ENCODE measurements at places on chromosomes 5 and 9.

DNA sequence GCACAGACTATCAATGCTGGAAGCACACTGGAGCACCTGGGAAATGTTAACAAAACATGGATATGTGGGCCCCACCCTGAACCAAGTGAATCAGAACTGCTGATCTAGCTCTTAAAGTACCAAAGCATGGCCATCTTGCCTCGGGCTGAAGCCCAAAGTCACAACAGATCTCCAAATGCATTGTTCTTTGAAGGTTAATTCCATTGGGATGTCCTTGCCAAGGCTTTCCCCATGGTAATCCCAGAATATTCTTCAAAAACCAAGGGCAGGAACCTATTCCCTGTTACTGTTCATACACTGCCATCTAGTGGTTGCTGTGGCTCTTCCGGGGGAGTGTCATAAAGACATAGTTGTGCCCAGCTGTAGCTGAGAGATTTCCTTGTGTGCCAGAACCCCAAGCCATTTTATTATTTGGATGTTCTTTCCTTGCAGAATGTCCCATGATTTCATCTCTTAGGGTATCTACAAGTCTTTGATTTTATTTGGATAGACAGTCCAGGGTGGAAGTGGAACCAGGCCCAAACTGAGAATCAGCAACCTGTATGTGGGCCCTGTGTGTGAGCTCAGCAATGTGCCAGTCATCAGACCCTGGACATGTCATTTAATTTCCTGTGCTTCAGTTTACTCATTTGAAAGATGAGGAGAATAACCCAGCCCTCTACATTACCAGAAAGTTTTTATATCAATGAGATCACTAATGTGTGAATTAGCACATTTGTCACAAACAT, 290.0 kb downstream of the ACTL7B start:
- peak; percentile 78 for DNase-seq

GRCh38 chr9:134908524-134909309, 9.0 kb downstream of the FCN1 start:
- DNase-seq = no peak

DNA sequence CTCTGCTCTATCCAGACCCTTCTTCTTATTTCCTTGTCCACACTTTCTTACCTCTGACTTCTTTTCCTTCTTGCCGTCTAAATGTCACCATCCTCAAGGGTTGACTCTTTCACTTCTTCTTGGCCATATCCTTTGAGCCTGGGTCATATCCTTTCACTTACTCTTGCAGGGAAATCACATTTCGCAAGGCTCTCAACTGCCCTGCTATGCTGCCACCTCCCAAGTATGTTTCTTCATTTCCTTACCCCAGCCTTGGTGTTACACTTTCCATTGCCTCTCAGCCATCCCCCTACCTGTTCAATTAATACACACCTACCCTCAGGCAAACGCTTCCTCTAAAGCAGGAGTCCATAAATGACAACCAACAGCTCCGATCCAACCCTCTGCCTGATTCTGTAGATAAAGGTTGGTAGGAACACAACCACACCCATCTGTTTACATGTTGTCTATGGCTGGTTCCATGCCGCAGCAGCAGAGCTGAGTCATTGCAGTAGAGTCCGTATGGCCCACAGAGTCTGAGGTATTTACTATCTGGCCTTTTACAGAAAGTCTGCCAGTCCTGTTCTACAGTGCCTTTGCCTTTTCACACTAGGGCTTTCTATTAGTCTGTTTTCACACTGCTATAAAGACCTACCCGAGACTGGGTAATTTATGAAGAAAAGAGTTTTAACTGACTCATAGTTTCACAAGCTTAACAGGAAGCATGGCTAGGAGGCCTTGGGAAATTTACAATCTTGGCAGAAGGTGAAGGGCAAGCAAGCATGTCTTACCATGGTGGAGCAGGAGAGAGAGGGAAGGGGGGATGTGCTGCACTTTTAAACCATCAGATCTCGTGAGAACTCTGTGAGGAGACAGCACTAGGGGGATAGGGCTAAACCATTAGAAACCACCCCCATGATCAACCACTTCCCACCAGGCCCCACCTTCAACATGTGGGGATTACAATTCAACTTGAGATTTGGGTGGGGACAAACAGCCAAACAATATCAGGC, 97.9 kb downstream of the SV2C start:
- DNase-seq = no peak

- peak; percentile 35 for DNase-seq
Measured at GRCh38 chr9:91894536-91894935, 55.5 kb downstream of the ROR2 start.

- DNase-seq = no peak
Measured at GRCh38 chr9:107674721-107675277, 185.2 kb upstream of the KLF4 start.

DNA sequence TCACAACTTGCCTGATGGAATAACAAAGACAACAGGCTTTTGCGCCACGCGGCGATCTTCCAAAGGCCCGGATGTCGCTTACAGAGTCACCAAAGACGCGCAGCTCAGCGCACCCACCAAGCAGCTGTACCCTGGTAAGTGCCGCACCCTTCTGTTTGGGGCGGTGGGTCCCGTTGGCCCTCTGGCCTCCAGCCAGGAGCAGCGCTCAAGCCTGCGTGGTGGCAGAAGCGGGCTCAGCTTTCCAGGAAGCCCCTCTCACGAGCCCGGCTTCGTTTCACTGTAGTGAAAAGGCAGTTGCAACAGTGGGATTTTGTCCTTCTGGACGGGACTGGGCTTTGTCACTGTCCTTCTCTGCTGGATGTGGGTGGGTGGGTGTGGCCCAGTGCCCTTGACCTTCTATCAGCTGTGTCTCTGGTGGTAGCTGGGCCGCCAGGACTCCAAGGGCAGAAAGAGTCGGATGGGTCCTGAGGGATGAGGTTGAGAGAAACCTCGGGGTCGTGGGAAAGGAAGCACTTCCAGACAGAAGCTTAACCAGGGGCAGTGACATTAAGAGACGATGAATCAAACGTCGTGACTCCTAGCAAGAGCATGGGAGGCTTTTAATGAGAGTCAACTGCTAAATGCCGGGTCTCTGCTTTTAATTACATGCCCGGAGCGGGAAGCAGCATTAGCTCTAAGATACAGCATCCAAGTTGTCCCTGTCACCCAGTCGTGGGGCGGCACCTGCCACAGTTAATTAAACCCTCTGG, 49.5 kb downstream of the COL5A1 start:
- no peak for DNase-seq

DNA sequence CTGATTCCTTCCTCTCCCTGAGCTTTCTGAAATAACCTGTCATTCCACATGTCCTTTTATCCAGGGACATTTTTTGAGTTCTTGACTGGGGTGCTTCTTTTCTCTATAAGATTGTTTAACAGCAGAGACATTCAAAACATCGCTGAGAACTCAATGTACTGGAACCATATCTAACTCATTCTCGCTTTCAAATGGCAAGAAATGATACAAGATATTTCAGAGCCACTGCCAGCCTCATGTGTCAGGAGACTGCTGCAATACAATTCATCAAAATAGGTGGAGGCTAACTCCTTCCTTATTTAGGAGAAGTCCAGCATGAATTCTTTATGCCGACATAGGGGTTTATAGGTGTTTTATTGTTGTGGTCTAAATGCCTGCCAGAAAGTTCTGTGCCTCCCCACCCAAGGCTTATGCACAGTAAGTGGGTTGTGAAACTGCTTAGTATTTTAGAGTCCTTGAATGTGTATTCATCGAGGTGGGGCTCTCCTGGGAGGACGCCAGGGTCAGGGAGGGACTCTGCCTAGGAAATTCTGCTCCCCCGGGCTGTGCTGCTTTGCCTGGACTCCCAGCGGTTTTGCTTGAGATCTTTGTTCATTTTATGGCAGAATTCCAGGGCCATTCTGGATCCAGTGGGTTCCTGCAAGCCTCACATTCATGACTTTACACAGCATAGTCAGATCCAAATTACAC, 53.9 kb downstream of the ZNF474 start:
- no peak for DNase-seq

GRCh38 chr9:122642226-122642625, 15.2 kb downstream of the OR1B1 start:
- DNase-seq = peak; percentile 5

DNA sequence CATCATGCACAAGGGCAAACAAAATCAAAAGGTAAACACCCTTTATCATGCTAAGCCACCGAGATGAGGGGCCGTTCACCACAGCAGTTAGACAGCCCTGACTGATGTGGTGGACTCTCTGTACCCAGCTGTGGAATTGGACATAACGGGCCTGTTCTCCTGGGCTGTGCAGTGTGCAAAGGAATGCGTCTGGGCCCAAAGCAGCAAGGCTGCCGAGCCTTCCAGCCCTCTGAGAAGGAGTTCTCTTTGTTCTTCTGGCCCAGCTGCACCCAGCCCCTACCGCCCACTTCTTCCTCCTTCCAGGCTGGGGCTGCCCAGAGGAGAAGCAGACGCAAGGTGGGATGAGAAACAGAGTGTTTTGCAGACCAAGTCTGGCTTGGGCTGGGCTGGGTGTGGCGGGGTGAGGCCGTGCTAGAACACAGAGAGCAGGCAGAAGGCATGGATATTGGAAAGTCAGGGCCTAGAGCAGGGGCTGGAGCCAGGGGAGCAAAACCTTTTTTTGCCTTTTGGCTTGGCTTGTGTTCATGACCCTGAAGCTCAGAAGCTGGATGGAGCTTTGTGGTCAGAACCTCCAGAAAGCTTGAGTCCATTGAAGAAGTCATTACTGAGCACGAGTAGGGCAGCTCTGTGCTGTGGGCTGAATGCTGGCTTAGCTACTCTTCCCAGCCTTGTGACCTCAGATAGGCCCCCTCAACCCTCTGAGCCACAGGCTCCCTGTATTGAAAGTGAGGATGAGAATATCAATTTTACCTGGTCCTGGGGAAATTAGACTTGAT, 49.8 kb upstream of the SH3PXD2B start:
- DNase-seq = no peak

DNA sequence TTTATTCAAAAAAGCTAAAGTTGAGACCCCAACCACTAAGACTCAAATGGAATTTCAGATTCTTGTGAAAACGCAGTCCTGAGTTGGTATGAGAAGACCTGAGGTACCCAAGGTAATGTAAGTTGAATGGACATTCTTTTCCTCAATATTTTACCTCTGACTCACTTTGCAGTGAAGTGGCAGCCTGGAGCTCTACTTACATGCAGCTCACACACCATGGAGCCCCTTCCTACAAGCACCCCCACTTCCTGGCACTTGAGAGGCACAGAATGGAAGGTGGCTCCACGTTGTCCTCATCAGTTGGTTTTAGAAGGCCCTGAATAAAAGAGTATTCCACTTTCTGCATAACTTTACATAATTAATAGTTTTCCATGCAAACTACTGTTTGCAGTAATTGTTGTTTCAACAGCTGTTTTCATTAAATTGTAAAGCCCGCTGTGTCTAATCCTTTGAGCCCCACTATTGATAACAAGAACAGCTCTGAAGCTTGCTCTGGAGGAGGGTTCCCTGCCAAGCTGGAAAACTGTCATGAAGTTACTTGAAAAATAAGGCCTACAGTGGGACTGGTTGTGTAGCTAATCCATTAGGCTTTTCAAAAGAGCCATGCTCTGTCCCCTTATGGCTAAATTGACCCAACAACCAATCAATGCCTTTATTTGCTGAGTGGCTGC, 102.2 kb upstream of the SPATA31D4 start:
- DNase-seq = no peak

- no peak for DNase-seq
Measured at GRCh38 chr5:90381213-90381929, 28.2 kb downstream of the CETN3 start.

DNA sequence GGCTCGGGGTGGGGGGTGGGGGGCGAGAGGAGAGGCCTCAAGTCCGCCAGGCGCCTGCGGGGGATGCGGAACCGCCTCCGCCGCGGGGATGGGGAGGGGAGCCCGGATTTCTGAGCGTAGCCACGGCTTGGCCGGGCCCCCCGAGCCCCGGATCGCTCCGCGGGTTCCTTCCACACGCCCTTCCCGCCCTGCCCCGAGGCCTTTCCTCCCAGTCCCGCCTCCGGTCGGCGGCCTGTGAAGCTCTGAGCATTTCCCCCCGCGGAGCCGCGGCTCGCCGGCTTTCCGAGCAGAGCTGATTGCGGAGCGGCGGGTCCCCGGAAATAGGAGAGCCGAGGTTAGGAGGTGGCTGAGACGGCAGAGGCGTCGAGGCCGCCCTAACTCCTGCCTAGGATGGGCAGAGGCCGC, 6.1 kb downstream of the IRX4 start:
- no peak for DNase-seq

- no peak for DNase-seq
Measured at GRCh38 chr5:156186760-156187159, 140.2 kb upstream of the SGCD start.

- no peak for DNase-seq
Measured at GRCh38 chr9:137128862-137129455, 10.0 kb upstream of the GRIN1 start.

DNA sequence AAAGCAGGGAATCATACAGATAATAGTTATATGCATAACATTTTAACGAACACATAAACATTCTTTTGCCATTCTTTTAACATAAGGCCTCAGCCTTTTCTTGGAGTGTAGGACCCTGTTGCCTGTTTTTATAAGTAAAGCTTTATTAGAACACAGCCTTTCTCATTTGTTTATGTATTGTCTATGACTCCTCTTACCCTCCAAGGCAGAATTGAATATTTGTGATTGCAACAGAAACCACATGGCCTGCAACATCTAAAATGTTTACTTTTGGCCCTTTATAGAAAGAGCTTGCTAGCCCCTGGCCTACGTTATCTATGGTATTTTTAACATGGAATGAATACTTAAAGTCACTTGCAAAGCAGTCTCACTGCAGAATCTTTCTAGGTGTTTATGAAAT, 2.6 kb downstream of the SLC31A1 start:
- DNase-seq = no peak

DNA sequence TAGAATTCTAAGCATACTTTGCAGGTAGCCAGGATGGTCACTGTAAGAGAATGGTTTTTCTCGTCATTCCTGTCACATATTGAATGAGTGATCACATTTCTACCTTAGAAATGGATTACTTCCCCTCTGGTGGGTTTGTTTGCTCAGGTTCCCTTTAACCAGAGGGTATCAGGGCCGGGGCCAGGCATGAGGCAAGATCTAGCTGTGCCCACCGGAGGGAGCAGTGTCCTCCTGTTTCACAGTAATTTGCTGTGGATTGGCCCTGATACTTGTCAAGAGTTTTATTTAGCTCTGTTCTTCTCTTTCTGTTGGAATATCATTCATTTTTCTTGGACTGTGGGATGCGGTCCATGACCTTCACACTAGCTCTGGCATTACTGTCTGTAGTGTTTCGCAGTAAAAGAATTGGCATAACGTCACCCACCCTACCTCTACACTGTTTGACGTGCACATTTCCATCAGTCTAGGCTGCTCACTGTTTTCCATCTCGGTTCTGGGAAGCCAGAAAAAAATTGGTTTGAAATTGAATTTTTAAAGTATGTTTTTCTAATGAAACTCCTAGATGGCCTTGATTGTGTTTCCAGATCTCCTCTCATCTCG, 42.4 kb upstream of the ZBED3 start:
- peak; percentile 23 for DNase-seq

- DNase-seq = no peak
Measured at GRCh38 chr5:34495178-34495577, 160.9 kb upstream of the RAI14 start.

- DNase-seq = no peak
Measured at GRCh38 chr5:90133941-90134340, 275.6 kb downstream of the CETN3 start.

- DNase-seq = no peak
Measured at GRCh38 chr5:144179226-144179625, 8.6 kb downstream of the KCTD16 start.

GRCh38 chr5:135242021-135242865, 156.8 kb downstream of the MACROH2A1 start:
- no peak for DNase-seq

Data from NT2/D1 (cell line).